Activated naive CD8-positive, alpha-beta T cell treated with anti-CD3 and anti-CD28 coated beads, Interleukin-2, amount 50 U/mL, for 24 hours (primary cell): ENCODE measurements at places on chromosomes 11 and 22.

DNA sequence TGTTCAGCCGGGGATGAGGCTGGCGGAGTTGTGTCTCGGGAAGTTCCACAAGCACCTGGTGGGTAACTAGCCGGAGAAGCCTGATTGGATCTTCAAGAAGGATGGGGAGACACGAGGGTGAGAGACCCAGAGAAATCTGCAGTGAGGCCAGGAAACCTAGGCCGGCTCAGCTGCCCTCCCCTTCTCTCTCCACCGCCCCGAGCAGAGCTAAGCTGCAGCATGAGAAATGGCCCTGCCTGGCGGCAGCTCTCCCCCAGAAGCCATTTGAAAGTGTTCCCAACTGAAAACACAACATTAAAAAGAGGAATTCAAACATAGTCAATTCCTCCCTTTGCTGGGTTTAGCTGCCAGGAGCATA lies 77.8 kb upstream of the SHISAL1 start:
- DNase-seq: no peak

DNA sequence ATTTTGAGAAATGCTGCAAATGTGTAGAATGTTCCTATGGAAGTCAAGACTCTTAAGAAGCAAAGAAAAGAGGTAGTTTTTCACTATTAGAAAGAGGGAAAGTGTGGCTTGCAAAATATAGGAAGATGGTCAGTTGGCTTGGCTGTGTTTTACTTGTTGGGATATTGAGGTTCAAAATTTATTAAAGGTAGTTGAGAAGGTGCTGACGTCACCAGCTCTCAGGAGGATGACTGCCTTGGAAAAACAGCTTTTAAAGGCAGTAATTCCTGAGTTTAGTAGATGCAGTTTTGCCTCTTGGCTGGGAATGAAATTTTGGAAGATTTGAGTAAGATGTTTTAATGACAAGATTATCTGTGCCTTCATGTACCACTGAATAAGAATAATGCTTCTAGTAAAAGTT lies 336 bp downstream of the OR4D9 start:
- no peak for DNase-seq

- no peak for DNase-seq
These were observed 56.8 kb downstream of the EMSY start for GRCh38 chr11:76501526-76502202.

DNA sequence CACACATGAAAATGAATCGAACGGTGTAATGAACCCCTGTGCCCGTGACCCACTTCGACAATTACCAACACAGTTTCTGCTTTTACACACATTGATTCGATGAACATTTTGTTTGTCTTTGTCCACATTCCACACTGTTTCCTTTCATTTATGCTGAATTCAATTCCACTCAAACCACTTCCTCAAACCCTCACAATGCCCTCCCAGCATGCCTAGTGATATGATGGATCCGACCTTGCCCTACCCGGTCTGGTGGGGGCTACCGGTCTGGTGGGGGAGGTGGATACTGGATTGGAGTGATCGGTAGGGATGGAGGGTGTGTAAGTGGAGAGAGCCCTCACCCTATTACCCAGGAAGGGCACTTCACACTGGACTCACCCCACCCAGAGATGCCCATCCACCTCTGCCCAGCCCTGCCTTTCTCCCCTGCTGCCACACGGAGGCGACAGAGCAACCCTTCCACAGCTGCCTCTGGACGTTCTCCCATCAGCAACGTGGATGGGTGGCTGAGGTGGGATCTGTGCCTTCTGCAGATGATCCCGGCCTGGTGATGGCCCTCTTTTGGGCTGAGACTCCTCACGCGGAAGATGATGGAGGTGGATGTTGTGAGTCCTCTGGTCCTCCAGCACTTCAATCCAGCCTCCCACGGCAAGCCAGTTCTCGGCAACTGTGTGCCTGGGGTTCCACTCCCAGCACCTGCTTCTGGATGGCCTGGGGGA lies 33.0 kb upstream of the P2RY2 start:
- DNase-seq: peak; percentile 68

- DNase-seq: peak; percentile 60
These were observed 665 bp downstream of the USP28 start for GRCh38 chr11:113874581-113875233.

DNA sequence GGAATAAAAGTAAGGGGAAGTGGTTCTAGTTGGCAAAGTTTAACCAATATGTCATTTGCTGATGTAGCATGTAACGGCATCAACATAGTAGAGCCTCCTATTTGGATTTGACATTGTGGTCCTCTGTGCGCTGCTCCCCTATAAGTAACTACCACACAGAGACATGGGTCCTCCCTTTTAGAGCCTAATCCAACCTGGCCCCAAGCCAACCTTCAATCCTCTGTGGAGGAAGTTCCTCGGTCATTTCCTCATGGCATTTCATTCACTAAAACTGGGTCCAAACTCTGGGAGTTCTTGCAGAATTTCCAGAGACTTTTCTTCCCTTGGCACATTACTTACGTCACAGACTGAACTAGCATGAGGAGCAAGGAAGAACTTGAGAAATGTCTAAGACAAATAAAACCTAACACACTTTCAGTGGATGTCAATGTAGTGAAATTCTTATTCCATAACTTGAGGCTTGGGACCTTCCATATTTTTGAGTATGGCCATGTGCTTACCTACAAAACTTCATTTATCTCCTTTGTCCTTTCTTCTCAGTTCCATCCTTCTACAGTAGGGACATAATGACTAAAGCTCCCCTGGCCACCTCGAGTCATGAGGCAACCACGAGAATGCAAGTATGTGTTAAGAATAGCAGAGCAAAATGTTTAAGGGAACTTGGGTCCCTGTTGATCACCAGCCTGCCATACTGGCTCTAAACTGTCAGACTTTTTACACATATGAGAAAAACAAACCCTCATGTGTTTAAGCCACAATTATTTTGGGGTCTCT lies 34.7 kb downstream of the MMP20 start:
- DNase-seq: no peak

- DNase-seq: no peak
These were observed 86.5 kb upstream of the PITPNB start for GRCh38 chr22:28005513-28005912.

GRCh38 chr22:33114565-33114964 lies 56.4 kb upstream of the SYN3 start:
- no peak for DNase-seq

- no peak for DNase-seq
These were observed 37.3 kb upstream of the POU2AF1 start for GRCh38 chr11:111416231-111416960.

- DNase-seq: no peak
These were observed 6.1 kb downstream of the BLID start for GRCh38 chr11:122109932-122110331.

- DNase-seq: no peak
These were observed 630.2 kb upstream of the LUZP2 start for GRCh38 chr11:23866641-23867040.

GRCh38 chr11:69462106-69462951 lies 19.1 kb upstream of the LINC01488 start:
- DNase-seq: no peak

DNA sequence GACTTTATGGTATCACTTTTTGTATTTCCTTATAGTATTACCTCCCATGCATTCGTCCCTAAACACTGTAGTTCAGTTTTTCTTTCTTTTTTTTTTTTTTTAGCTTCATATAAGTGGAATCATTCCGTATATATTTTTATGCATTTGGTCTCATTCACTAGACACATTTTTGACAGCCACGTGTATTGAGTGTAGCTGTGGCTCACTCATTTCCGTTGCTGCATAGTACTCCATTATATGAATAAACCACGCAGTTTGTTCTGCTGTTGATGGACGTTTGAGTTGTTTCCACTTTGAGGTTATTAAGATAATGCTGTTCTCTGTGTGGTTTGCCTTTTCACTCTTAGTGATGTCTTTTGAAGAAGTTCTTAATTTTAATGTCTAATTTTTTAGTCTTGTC lies 8.4 kb downstream of the APLP2 start:
- DNase-seq: no peak

DNA sequence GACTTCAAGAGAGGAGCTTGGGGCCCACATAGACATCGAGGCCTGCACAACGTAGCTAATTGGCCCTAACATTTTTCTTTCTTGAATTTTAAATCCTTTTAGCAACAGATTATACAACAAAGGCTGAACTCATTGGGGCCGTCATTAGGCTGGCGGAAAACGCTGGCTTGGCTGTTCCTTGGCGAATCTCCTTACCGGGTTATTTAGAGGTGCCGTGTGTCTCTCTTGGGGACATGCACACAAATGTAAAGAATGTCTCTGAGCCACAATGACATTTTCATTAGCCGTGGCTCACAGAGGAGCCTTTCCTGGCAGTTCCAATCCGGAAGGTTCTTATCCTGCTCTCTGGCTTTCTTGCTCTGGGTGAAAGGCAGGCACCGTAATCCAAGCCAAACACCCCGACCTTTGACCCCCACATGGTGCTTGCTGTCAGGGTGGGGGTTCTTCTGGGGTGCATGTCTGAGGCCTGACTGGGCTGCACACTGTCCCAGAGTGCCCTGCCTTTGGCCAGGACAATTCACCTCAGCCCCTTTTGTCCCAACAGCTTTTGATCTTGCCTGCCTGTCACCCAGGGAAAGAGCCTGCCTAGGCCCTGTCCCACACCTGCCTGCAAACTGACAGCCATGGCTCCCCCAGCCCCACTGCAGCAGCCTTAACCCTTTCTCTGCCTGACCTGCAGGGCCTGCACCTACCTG lies 9.2 kb upstream of the FGF3 start:
- no peak for DNase-seq

- DNase-seq: no peak
These were observed 182.2 kb downstream of the IGLL1 start for GRCh38 chr22:23397613-23398567.

DNA sequence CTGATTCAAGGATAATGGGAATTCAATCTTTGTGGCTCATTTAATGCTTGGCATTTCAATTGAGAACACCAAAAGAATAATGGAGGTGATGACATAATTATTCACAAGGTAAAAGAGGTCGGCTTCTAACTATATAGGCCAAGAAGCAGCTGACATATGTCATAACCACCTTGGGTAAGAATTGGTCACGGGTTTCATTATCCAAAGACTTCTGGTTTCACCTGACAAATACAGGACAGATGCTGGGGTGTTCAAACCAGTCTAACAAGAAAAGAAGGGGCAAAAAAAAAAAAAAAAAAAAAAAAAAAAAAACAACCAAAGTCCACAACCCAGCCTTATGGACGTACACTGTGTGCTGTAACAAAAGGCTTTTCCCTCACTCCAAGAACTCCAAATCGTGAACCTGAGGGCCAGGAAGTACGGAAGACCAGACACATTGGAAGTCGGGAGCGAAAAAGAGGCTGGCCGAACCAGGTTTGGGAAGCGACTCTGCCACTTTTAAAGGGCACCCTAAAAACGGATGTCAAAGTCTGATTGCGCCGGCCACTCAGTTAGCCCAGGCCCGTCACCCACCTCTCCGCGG lies 385 bp downstream of the HARBI1 start:
- no peak for DNase-seq

DNA sequence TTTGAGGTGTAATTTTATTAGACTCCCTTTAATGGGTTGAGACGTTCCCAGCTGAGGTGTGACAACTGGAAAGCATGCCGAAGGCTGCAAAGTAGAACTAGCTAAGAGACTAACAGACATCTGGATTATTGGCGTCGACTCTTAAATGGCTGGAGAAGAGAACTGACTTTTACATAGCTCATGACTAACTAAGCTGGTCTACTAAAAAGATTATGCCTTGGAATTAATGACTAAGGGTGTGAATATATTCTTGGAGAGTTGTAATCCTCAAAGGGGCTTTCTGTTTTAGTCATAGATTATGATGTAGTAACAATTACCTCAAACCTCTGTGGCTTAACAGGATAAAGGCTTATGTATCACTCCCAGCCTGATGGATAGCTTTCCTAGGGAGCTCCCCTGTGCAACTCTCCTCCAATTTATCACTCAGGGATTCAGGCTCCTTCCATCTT lies 39.5 kb upstream of the SLC5A12 start:
- DNase-seq: no peak

- DNase-seq: no peak
These were observed 188.2 kb downstream of the METTL15 start for GRCh38 chr11:28296426-28296825.
